ENCODE measurements at places on chromosomes 16 and 17.
A peak's percentile ranks its signal among the peaks of the same experiment; 100 is the strongest.

GRCh38 chr17:42017866-42018200, 594 bp upstream of the DNAJC7 start:
- no peak for DNase-seq

- no peak for DNase-seq
These were observed 145.2 kb downstream of the SDK2 start for GRCh38 chr17:73498886-73499554.

DNA sequence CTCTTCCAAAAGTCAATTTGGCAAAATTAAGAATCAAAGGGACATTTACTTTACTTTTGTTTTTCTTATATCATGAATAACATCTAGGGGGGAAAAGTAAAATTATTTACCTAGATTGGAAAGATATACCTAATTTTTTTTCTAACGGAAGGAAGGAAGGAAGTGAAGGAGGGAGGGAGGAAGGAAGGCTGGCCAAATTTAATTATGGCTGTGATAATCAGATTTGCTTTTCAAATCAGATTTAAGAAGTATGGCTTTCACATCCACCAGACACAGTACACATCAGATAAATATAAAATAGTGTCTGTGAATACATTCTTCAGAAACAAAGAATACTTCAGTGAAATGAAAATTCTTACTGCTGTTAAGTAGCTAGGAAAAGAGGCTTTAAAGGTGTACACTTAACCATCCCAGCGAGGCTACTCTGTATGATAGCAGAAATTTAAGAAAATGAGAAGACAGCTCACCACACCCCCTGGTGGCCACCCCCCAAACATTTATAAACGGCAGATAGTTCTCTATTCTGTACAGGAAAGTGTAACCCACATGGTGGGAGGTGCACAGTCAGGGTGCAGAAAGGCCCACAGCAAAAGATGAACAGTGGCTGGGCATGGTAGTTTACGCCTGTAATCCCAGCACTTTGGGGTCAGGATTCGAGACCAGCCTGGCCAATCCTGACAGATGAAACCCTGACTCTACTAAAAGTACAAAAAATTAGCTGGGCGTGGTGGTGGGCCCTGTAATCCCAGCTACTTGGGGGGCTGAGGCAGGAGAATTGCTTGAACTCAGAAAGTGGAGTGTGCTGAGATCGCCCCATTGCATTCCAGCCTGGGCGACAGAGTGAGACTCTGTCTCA, 150.8 kb downstream of the SSH2 start:
- DNase-seq: peak; percentile 79

DNA sequence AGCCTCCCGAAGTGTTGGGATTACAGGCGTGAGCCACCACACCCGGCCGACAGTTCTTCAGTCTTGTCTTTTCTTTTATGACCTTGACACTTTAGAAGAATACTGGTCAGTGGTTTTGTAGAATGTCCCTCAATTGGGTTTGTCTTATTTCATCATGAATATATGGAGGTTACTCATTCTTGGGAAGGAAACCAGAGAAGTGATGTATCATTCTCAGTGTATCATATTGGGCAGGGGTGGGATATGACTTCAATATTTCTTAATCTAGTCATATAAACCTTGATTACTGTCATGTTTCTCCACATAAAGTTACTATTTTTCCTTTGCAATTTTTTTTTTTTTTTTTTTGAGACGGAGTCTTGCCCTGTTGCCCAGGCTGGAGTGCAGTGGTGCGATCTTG, 36.9 kb downstream of the SNTB2 start:
- no peak for DNase-seq

GRCh38 chr16:11160676-11161115, 95.3 kb downstream of the SOCS1 start:
- no peak for DNase-seq

GRCh38 chr16:54953461-54953860, 22.8 kb downstream of the IRX5 start:
- no peak for DNase-seq

GRCh38 chr17:76199469-76199868, 40.8 kb downstream of the RNF157 start:
- no peak for DNase-seq

DNA sequence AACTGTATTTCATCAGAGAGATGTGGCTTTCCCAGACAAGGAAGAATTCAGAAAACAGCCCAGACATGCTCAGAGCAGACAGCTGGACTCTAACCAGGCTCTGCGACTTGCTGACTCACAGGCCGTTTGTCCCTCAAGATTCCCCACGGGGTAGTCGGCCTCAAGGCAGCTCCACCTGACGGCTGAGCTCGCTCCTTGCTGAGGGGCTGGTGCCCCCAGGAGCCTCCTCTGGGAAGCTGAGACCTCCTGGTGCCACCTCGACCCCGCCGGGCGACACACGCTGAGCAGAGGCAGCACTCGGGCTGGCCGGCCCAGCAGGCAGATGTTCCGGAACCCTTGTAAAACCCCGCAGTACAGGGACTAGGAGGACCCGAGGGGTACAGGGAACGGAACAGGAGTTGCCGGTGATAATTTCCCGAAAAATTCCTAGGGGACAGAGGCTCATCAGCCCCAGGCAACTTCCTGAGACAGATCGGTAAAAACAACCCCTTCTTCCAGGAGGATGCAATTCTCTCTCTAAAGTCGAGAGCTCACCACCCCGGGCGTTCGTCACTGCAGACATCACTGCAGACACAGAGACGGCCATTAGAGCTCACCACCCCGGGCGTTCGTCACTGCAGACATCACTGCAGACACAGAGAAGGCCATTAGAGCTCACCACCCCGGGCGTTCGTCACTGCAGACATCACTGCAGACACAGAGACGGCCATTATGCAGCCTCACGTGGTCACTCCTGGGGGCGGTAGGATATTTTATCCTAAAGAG, 19.9 kb downstream of the RPH3AL start:
- DNase-seq: no peak

GRCh38 chr16:529012-529575, 1.6 kb downstream of the CAPN15 start:
- DNase-seq: peak; percentile 40

- DNase-seq: no peak
These were observed 90.7 kb downstream of the WWP2 start for GRCh38 chr16:69852815-69853214.

- DNase-seq: no peak
These were observed 3.5 kb downstream of the MYO15B start for GRCh38 chr17:75590849-75591721.

- no peak for DNase-seq
These were observed 101.6 kb downstream of the CYTH1 start for GRCh38 chr17:78680436-78680835.

- no peak for DNase-seq
These were observed 14.2 kb downstream of the FAM83G start for GRCh38 chr17:18990331-18990730.
